ENCODE measurements at places on chromosomes 12 and 14.

GRCh38 chr12:115267464-115267863 is 583.5 kb upstream of the TBX3 start:
- DNase-seq: no peak

- DNase-seq: no peak
Observed at GRCh38 chr12:30569426-30569825, 126.2 kb downstream of the IPO8 start.

- no peak for DNase-seq
Observed at GRCh38 chr12:109654357-109654756, 59.3 kb upstream of the FAM222A start.

- no peak for DNase-seq
Observed at GRCh38 chr12:132711080-132711843, 620 bp downstream of the PGAM5 start.

DNA sequence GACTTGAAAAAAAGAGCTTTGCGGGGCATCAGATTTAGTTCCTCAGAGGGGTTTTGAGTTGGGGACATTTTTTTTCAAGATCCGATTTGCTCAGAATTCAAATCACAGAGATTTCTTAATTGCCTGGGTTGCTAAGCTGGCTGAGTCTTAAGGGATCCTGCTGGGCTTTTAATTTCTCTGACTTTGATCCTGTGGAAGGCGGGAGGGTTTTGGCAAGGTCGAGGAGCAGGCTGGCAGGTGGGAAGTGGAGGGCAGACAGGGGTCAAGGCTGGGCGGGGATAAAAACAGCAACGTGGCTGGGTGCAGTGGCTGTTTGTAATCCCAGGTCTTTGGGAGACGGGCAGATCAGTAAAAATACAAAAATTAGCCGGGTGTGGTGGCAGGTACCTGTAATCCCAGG is 33.5 kb upstream of the CCDC63 start:
- no peak for DNase-seq

DNA sequence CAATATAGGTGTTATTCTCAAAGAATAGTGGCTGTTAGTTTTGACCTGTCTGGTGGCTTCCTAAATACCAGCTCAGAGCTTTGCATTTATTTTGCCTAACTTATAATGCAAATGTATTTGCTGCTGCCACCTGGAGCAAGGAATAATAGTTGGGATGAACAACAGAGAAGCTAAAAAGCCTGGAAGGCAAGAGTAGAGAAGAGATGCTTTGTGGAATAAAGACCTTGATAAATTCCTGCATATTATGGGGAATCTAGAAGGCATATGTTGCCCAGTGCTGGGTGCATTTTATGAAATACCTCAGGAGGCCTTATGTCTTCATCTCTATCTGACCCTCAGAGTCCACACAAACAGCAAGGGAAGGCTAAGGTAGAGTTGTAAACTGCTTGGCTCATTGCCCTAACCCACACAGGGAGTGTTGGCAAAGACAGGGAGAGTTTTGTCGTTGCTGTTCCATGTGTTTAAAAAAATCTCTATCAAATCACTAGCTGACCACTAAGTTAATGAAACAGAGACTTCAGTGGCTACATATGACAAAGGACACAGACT is 53.7 kb upstream of the SCAF11 start:
- DNase-seq: no peak

GRCh38 chr12:8057839-8058238 is 8.3 kb downstream of the C3AR1 start:
- DNase-seq: no peak

- no peak for DNase-seq
Observed at GRCh38 chr14:89212386-89213235, 204.4 kb downstream of the FOXN3 start.

GRCh38 chr14:33589334-33589733 is 361.5 kb downstream of the EGLN3 start:
- DNase-seq: peak; percentile 33

- no peak for DNase-seq
Observed at GRCh38 chr12:45296046-45296586, 80.2 kb downstream of the ANO6 start.

DNA sequence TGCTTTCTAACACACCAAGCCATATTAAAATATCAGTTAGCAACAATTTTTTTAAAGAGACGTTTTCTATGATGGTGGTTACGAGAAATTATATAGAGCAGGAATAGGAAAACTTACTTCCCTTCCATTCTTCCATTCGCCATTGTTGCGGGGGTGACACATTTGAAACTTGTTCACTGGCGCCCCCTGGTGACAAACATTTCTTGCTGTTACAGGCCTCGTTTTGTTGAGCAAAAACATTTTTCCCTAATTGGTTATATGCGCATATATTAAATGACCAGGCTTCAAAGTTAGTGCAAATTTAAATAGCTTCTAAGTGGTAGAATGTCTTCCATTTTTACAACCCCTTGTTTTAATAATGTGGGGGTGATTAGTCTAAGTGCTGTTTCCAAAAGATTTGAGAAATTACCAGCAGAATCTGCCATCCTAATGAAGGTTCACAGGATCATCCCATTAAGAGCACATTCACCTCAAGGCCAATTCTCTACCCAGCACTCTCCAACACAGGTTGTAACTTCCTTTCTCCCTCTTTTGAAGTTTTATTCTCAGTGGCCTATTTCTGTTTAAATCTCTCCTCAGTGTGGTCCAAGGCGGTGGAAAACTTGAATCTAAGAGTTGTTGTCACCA is 1124.7 kb downstream of the FLRT2 start:
- DNase-seq: peak; percentile 26

GRCh38 chr14:96129128-96129736 is 75.4 kb upstream of the BDKRB2 start:
- no peak for DNase-seq

- DNase-seq: peak; percentile 76
Observed at GRCh38 chr12:47247418-47247817, 167.7 kb upstream of the AMIGO2 start.

DNA sequence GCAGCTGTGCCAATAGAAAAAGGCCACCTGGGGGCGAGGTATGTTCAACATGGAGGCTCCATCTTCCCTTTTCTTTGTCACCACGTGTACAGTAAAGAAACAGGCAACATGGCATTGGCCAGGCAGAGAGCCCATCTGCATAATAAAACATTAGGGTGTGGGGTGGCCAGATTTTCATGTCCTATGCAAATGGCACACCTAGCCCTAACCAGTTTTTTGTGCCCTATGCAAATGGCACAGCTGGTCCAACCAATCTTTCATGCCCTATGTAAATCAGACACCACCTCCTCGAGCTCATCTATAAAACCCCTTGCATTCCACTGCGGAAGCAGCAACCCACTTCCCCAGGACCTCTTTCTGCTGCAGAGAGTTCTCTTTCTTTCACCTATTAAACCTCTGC is 149.1 kb upstream of the RGS6 start:
- DNase-seq: no peak

DNA sequence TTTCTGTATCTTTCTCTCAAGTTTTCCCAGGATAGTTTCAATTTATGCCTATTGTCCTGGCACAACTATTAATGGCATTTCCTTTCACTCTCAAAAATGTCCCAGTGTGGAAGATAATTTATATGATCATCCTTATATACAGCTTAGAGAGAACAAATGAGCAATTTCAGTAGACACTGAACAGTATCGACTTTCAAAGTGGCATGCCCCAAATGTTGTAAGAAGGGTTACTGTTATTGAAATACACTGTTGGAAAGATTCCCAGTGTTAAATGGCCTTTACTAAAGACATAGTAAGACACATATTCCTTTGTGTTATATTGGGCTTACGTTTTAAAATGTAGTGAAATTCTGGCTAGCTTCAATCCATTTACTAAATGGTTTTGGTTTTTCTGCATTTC is 202.3 kb upstream of the CDKN3 start:
- no peak for DNase-seq

DNA sequence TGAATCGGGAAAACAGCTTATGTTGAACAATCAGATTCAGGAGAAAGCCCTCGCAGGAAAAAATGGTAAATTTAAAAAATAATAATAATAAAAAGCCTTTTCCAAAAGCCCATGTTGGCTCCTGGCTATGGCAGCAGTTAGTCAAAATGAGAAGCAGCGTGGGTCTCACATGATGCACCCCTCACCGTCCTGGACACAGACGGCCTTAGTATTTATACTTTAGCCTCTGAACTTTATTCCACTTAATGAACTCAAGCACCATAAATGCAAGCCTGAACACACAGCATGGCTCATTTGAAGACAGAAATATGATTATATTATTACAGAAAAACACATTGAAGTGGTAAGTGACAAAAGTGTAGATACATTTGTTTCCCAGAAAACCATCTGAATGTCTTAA is 160.9 kb downstream of the RIMBP2 start:
- DNase-seq: no peak

GRCh38 chr14:75905147-75905904 is 76.5 kb downstream of the TGFB3 start:
- DNase-seq: peak; percentile 42

GRCh38 chr14:69948351-69948750 is 69.1 kb downstream of the SMOC1 start:
- DNase-seq: no peak

DNA sequence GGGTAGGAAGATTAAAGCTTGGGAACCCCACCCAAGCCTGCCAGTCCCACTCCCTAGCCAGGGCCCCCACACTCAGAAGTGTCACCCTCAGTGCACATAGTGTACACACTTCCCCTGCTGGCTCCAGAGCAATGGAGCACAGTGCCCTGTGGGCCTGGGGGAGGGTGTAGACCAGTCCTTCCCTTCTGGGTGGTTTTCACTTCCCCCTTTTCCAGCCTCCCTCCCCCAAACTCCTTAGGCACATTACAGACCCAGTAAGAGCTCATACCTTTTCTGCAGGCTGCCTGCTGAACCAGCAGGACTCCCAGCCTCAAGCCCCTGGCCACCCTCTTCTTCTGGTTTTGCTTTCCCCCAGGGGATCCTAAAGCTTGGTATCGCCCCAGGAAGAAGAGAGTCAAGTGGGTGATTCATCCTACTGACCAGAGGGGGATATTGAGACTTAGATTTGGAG is at the start of gene ZNF385A:
Gene ZNF385A, minus strand, starts transcription at position 143 of the 451 bp plus-strand sequence. CDS start 219 bp downstream, outside the sequence.
- DNase-seq: no peak

- DNase-seq: no peak
Observed at GRCh38 chr12:16008421-16008824, 97.3 kb downstream of the DERA start.

DNA sequence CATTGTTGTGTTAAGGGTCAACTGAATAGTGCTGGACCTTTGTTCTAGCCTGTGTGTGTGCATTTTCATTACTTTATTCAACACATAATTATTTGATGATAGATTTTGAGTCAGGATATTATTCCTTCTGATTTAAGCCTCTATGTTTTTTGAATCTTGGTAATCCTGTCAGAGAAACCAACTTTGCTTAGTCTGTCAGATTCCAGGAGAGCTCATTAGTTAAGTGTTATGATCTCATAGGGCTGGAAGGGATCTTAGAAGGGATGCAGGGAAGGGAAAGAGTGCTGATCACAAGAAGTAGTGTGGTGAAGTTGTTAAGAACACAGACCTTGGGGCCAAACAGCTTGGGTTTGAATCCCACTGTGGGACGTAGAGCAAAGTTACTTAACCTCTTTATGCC is 52.9 kb downstream of the SCN8A start:
- DNase-seq: no peak
